HL-60 (cell line): ENCODE measurements at places on chromosomes 4 and X.

DNA sequence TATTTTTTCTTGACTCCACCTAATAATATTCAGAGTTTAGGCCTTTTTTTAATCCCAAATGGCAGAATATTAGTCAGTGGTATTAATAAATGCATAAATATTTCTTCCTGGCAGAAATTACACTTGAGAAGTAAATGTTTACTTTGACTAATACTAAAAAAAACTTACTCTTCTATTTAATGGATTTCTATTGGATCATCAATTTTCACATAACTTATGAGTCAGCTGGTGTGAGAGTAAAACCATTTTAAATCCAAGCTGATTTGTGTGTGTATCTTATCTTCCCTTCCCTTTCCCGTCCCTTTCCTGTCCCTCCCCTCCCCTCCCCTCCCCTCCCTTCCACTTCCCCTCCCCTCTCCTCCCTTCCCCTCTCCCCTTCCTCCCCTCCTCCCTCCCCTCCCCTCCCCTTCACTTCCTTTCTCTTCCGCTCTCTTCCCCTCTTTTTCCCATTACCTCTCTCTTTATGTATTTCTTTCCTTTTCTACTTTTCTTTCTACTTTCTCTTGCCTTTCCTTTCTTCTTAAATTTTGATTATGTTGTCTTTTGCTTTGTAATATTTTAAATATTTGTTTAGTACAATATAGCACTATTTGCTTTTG is 630.1 kb upstream of the EPHA5 start:
- no peak for DNase-seq

DNA sequence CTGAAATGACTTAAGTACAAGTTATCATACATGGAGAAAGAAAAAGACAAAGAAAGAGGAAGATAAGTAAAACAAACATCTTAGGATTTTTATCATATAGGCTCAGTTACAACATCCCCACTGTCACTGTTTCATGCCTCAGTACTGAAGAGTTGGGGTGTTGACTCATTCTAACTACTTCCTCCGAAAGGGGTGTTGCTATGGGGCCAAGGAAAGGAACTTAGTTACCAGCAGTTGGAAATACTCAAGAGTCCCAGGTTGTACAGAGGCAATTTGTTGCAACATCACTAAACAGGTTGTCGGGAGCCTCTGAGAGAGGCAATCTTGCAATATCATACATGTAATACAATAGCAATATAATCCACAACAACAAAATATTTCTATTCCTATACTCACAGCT is 1264.7 kb downstream of the PCDH7 start:
- DNase-seq: peak; percentile 91

- peak; percentile 67 for DNase-seq
These were observed 43.1 kb upstream of the FAM9C start for GRCh38 chrX:13087322-13088155.

DNA sequence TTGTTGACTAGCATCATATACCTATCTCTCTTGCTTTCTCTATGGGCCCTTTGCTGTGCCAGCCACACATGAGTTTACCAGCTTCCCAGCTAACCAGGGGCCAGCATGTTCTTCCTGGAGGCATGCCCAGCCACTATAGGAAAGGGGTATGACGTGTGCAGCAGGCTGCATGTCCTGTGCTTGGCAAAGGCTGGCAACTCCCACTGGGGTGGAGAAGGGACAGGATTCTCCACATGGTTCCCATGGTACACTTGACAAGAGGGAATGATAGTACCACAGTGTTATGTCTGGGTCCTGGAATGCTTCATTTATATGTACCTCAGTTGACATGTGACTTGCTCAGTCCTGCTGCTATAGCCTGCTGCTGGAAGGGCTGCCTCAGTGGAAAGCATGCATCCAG is 78.8 kb downstream of the TMEM164 start:
- no peak for DNase-seq

- DNase-seq: no peak
These were observed 9.9 kb upstream of the MID1 start for GRCh38 chrX:10630320-10630719.

DNA sequence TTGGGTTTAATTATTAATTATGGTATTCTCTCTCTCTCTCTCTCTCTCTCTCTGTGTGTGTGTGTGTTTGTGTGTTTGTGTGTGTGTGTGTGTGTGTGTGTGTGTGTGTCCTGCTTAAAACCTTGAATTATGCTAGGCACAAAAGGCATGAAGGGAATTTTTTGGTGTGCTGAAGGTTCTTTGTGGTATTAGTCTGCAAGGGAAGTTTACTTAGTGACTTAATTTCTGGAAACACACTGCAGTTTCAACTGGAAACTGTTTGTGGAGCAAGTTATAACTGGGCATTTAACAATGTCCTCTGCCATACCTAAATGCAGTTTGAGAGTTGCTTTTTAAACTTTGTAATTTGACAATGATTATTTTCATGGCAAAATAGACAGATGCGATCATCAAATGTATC is 111.7 kb downstream of the FRMPD4 start:
- DNase-seq: no peak

- no peak for DNase-seq
These were observed 65.5 kb downstream of the ACOX3 start for GRCh38 chr4:8374851-8375649.

DNA sequence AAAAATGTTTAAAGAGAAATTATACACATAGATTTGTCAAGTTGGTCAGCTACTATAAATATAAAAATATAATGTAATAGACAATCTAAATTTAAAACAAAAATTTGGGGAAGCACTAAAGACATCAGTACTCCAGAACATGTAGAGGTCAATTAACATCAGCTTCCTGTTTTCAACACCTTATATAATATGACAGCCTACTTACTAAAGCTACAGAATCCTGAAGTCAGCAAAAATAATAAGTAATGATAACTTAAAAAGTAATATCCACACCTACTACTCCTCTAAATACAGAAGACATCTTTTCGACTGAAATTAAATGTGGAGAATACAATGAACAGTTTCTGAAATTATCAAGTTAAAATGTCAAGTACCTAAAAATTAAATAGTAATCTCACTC is 118.6 kb downstream of the LRBA start:
- DNase-seq: no peak

- DNase-seq: no peak
These were observed 302.5 kb upstream of the UGT8 start for GRCh38 chr4:114296126-114296525.

GRCh38 chrX:137072396-137072795 is 38.6 kb upstream of the GPR101 start:
- DNase-seq: no peak

DNA sequence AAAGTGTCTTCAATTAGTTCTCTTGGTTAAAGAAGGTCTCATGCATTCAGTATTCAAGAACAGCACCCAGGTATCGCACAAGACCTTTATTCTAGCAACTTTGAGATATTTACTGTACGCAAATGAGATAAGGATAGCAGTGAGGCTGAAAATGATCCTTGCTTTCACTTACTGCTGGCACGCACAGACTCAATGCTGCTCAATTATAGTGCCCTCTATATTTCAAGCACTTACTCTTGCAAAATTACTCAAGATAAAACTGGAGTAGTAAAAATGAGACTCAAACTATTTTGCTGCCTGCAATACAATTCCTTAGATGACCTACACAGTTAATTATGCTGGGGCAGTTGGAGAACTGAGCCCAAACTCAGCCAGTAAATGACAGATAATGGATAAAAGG is 60.9 kb downstream of the ADGRA3 start:
- no peak for DNase-seq

GRCh38 chr4:121243485-121243884 is 79.4 kb upstream of the TNIP3 start:
- no peak for DNase-seq

- no peak for DNase-seq
These were observed 26.0 kb downstream of the CAPN6 start for GRCh38 chrX:111244235-111244750.

DNA sequence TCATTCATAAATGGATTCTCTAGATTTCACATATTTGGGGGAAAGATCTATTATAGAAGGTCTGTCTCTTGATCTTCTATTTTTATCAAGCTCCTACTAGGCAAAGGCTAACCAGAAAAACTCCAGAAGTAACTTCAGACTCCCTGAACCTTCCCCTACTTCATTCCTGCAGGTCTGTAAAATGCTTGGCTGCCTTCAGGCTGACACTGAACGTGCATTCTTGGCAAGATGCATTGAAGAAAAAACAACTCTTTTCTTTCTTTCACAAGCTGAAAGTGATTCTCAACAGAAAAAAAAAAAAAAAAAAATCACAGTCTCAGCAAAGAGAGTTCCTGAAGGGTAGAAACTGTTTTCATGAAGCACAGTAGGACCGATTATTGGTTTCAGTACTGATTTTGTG is 12.7 kb downstream of the OPHN1 start:
- no peak for DNase-seq

- no peak for DNase-seq
These were observed 38.8 kb downstream of the MSN start for GRCh38 chrX:65706041-65706828.

GRCh38 chr4:56505269-56506130 is at the start of gene ARL9:
TSS of gene ARL9 (plus strand) at chr4:56505791. CDS start at chr4:56505863, 72 bp downstream.
- DNase-seq: no peak

DNA sequence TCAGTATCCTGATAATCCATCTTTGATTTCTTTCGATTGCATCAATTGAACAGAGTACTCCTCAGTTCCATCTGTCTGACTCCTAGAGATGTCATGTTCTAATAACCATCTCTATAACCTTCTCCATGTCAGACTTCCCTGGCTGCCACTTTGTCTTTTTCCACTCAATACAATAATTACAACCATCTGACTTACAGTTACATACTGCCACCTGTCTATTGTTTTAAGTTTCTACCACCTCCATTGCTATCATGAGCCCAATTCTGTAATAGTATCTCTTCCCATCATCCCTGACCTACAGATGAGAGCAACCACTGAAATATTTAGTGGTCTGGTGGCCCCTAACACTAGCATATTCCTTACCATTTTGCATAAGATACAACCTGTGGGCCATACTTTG is 439.2 kb upstream of the FAM47C start:
- no peak for DNase-seq

DNA sequence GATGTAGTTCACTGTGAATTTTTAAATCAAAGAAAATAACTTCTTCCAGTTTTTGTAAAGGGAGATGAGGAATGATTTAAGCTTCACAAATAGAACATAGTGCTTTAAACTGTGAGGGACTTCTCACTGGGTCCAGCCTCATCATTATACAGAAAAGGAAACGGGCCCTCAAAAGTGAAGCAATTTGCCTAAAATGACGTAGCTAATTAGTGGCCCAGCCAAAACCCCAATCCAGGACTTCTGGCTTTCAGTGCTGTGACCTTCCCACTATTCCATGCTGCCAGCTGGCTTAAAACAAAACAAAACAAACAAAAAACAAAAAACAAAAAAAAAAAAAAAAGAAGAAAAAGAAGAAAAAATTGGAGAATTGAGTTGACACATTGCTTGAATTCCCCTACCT is 45.0 kb upstream of the STOX2 start:
- no peak for DNase-seq

GRCh38 chr4:88998891-88999290 is 58.1 kb downstream of the FAM13A start:
- DNase-seq: no peak

GRCh38 chr4:130478406-130478805 is 1382.5 kb downstream of the C4orf33 start:
- no peak for DNase-seq

DNA sequence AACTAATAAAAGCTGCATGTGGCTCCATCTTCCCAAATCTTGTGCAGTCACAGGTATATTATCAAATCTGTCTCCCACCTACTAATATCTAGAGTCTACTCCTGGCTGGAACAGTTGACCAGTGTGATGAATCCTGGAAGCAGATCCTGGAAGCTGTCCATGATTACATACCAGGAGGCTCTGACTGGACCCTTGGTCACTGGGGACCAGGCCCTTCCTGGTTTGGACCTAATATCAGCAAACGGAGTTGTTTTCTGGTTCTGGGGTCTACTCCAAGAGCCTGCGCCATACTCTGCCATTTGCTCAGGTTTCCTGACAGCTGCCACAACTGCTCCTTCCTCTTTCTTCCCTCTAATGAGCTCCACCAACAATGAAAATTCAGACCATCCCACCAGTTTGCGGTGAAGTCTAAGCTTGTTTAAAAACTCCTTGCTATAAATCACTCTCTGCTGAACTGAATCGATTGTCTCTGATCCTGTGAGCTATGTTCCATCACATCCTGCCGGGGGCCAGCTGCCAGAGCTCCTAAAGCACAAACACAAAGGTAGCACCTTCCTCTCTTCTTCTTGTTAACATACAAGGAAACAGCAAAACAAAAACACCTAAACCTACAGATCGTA is 114.2 kb downstream of the PALLD start:
- DNase-seq: no peak

- no peak for DNase-seq
These were observed 3.2 kb downstream of the CDKN2AIP start for GRCh38 chr4:183447646-183448045.

- DNase-seq: no peak
These were observed 45.9 kb upstream of the DACH2 start for GRCh38 chrX:86102341-86102740.

GRCh38 chr4:120977435-120977997 is 55.0 kb upstream of the PRDM5 start:
- DNase-seq: peak; percentile 62

GRCh38 chrX:39633293-39633692 is 464.5 kb downstream of the BCOR start:
- DNase-seq: peak; percentile 75

GRCh38 chrX:10756441-10756840 is 136.1 kb upstream of the MID1 start:
- no peak for DNase-seq

GRCh38 chr4:53943345-53944085 is 120.9 kb downstream of the CHIC2 start:
- DNase-seq: no peak

DNA sequence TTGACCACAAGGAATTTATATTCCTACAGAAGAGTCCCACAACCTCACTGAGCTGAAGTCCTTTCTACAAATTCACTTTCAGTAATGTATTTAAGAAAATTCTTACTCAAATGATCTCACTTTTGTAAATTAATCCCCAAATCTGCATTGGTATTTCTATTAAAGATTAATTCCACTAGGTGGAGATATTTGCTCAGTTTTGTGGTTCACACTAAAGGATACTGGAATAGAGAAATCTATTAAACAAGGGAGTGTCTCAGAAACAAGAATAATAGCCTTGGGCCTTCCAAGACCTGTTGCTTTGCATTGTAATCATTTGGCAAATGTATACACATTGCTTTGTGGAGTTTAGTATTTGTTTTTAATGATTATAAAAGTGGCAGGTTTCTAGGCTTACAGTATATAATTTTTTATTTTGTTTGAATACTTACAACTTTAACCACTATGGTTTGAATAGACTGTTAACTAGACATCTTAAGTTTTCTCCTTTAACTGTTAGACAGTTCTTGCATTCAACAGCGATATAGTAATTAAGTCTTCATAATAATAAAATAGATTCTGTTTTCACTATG is 25.9 kb downstream of the CFAP299 start:
- no peak for DNase-seq

DNA sequence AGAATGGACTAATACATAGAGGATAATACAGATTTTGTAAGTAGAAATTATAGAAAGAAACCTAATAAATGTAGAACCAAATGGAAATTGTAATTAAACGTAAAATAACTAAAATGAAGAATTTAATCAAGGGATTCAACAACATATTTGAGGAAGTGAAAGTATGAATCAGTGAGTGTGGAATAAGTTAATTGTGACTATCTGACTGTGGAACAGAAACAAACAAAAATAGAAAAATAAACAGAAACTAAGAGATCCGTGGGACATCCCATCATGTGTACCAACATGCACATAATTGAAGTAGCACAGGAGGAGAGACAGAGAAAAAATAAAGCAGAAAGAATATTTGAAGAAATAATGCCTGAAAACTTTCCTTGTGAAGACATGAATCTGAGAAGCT is 208.6 kb upstream of the TACR3 start:
- DNase-seq: no peak

- DNase-seq: no peak
These were observed 217.6 kb upstream of the TTC29 start for GRCh38 chr4:147163311-147163710.
